ENCODE measurements at places on chromosomes 5 and 9.

GRCh38 chr9:29564564-29564963 is 1991.3 kb upstream of the C9orf72 start:
- no peak overlapping the region for H3K27ac ChIP-seq
- H3K36me3 ChIP-seq, result no peaks in the 10 kb centered on the region
- H3K4me1 ChIP-seq, result no peaks in the 10 kb centered on the region
- no peaks in the 10 kb centered on the region for H3K27me3 ChIP-seq

- H3K4me3 ChIP-seq, result no peak overlapping the region
- H3K4me1 ChIP-seq, result no peaks in the 10 kb centered on the region
These were observed 78.7 kb upstream of the IRX4 start for GRCh38 chr5:1961304-1961946.

DNA sequence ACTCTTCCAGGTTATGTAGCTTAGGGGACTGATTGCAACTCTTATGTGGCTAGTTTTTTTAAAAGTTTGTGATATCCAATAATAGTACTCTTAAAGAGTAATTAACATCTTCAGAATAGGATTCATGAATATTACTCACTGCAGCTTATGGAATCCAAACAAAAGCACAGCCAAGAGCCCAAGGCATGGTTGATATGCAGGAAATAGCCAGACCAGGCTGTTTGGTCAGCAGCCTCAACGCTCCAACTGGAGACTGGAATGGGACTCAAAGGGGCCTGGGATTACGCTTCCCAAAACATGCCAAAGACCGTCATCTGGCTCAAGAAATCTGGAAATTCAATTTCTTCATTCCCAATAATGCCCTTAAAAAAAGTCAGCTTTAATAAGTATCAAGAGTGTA is 268.6 kb downstream of the SEC61B start:
- no peaks in the 10 kb centered on the region for H3K4me1 ChIP-seq
- no peaks in the 10 kb centered on the region for H3K36me3 ChIP-seq
- no peak overlapping the region for H3K27ac ChIP-seq
- H3K27me3 ChIP-seq, result no peaks in the 10 kb centered on the region
- no peak for DNase-seq

DNA sequence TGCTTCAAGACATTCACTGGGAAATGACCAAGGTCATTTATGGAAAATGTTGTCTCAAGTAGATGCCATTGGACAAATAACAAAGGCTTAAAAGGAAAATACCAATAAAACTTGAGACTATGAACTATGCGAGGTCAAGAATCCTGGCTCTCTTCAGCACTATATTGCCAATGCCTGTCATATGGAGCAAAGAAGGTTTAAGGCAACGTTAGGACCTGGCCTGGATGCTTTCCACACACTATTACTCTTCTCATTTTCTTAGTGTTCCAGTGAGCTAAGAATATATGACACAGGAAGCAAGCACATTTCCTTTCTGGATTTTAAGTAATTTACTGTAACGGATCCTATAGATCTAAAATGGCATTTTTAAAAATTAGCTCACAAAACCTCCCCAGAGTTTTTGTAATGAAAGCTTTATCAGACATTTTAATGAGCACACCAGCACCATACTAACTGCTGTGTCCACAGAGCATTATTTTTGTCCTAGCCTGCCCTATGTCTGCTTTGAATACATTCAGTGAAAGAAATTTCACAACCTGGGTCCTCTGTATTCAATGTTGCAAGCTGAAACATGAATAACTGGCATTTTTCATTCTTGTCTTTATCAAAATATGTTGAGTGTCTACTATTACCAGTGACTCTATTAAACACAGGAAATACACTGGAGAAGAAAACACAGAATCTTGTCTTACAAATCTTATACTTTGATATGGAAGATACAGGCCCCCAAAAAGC is 315.6 kb downstream of the CETN3 start:
- H3K27ac ChIP-seq, result no peak overlapping the region
- H3K36me3 ChIP-seq, result no peaks in the 10 kb centered on the region
- no peak for DNase-seq
- H3K4me1 ChIP-seq, result no peaks in the 10 kb centered on the region
- no peak overlapping the region for H3K4me3 ChIP-seq
- no peaks in the 10 kb centered on the region for H3K27me3 ChIP-seq

GRCh38 chr9:126108240-126108639 is 218.4 kb upstream of the MVB12B start:
- DNase-seq, result no peak
- peaks cover 40% of the 10 kb centered on the region for H3K27me3 ChIP-seq
- H3K4me1 ChIP-seq, result no peaks in the 10 kb centered on the region
- no peak overlapping the region for H3K4me3 ChIP-seq

- peaks cover 25% of the 10 kb centered on the region for H3K4me1 ChIP-seq
- peaks cover 9% of the 10 kb centered on the region for H3K27me3 ChIP-seq
- no peak for DNase-seq
- no peaks in the 10 kb centered on the region for H3K36me3 ChIP-seq
- H3K27ac ChIP-seq, result no peak overlapping the region
These were observed 22.8 kb downstream of the IGIP start for GRCh38 chr5:140148508-140148907.

All from T-cell (primary cell).